ENCODE measurements at places on chromosomes 5 and 9. TPM values are rescaled to one million over a fixed set of nuclear protein-coding genes. Genes with fewer than 3 reads are reported as not detected.

DNA sequence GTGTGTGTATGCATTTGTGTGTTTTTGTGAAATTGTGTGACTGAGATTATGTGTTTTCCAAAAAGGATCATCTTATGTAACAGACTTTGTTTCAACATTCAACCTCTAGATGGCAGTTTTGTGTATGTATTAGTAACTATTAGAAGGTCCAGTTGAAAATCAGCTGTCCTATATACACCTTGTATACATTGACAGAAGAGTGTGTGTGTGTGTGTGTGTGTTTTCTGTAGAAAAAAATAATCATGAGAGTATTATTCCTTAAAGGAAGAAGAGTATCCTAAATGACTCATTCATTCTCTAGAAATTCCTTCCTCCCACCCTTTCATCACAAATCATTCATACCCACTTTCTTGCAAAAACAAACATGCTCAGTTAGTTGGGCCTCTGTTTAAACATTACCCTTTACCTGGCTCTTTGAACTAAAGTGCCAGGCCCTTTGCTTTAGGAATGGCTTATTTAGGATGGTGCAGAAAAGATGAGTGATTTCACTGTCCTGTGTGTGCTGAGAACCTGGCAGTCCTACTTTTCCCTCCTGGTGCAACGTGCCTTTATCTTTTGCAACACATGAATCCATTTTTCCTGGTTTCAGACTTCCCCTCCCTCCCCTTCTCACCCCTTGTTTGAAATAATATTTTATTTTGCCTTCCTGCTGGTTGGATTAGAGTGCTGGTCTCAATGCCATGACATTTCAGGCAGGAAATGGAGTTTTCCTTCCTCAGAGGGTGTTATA is 152.2 kb downstream of the ARHGAP26 start:
- DNase-seq, result peak; percentile 90

GRCh38 chr5:78983601-78984438 is 1.3 kb downstream of the ARSB start:
- DNase-seq, result peak; percentile 73

- no peak for DNase-seq
Measured at GRCh38 chr9:89955144-89955543, 350.3 kb downstream of the GADD45G start.

- no peak for DNase-seq
Measured at GRCh38 chr9:79817438-79818004, 245.8 kb downstream of the TLE4 start.

DNA sequence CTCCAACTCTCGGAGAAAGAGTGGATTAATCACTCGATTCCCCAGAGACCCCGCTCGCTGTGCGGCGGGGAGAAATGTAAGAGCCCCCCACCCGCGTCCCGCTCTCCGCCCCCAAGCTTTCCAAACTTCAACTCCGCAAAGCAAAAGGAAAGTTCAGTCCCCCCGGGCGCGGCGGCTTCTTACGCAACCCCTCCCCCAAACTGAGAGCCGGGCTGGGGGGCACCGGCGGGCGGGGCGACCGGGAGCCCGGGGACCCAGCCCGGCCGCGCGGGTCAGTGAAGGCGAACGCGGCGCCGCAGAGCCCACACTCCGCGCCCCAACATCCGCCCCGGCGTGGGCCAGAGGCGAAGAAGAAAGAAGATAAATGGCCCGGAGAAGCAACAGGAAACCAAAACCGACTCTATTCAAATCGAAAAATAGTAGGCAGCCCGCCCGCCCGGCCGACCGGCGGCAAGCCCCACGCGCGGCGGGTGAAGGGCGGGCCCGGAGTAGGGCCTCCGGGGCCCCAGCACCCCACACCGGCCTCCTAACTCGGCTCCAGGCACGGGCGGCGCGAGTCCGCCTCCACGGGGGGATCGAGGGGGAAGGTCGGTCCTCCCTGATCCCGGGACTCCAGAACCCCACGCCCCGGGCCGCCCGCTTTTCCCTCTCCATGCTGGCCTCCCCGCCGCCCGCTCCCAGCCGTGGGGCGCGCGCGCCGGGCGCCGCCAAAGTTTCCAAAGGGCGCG is 720 bp downstream of the NOTCH1 start:
- no peak for DNase-seq

DNA sequence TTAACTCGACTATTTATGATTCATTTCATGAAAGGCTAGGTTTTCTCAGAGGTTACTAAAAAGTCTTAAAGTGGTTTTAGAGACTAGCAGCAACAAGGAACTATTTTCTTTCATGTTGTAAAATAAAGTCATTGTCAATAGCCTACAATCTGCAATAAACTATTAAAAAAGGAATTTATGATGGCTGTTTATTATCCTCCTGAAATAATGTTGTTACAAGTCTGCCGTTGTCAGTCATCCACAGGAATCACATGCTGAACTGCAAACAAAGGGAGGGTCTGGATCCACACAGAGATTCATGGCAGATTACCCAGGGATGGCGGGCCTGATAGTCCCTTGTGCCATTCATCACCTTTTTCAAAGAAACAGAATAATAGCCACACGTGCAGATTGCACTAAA is 49.2 kb downstream of the TMEM174 start:
- DNase-seq, result no peak

- no peak for DNase-seq
Measured at GRCh38 chr9:132005899-132006298, 73.8 kb downstream of the MED27 start.

DNA sequence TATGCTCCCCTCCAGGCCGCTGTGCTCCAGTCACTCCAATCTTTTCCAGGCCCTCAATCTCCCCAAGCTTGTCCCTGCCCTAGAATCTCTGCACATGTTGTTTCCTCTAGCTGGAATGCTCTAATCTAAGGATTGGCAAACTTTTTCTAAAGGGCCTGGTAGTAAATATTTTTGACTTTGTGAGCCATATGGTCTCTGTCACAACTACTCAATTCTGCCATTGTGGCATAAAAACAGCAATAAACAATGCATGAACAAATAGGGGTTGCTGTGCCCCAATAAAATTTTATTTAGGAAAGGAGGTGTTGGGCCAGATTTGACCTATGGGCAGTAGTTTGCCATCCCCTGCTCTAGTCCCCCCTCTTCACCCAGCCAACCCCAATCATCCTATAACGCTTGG is 150.5 kb upstream of the LRRTM2 start:
- DNase-seq, result no peak

DNA sequence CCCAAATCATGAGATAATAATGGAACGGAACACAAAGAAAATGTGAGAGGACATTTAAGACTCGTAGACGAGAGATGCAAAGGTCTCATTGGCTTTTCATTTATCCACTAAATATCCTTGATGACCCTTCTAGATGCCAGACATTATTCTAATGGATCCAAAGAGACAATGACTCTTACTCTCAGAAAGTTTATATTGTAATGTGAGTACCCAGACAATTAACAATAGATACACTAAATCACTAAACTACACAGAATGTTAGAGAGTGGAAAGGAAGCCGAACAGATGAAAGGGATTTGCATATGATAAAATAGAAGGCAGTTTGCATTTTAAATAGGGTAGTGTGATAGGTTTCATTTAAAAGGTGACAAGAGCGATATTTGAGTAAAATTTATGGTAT is 973.3 kb downstream of the TAF11L14 start:
- DNase-seq, result no peak

DNA sequence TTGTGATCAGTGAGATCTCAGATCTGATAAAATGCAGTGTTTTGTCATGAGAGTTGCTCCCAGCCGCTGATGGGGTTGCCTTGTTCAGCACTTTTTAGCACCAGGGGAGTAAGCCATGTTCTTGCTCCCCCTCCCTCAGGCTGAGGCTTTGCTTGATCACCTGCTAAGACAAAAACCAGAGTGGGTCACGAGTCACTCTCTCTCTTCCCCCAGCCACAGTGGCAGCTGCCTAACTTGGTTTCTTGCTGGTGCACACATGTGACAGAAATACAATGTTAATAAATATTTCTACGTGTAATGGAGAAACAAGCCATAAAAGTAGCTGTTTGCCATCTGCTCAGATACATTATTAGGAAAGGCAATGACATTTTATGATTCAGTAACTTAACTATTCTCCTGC is 212.4 kb upstream of the DMRT1 start:
- DNase-seq, result no peak

DNA sequence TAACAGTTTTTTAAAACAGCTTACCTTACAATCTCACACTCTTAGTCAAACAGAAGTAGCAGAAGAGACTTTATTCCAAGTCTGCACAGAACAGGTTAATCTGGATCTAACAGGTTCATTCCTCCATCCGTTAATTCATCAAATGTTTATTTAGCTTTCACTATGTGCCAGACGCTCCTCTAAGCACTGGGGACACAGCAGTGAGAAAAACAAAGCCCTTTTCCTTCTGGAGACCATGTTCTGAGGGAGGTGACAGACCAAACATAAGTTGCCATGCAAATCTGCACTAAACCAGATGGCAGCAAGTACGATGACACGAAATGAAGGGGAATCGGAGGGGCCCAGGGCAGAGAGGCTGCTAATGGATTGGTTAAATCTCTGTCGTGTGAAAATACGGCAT is 17.1 kb upstream of the GLIPR2 start:
- DNase-seq, result peak; percentile 47

GRCh38 chr5:97364731-97365130 is 181.7 kb upstream of the RIOK2 start:
- no peak for DNase-seq

GRCh38 chr5:22938362-22938761 is 85.2 kb upstream of the CDH12 start:
- DNase-seq, result no peak

DNA sequence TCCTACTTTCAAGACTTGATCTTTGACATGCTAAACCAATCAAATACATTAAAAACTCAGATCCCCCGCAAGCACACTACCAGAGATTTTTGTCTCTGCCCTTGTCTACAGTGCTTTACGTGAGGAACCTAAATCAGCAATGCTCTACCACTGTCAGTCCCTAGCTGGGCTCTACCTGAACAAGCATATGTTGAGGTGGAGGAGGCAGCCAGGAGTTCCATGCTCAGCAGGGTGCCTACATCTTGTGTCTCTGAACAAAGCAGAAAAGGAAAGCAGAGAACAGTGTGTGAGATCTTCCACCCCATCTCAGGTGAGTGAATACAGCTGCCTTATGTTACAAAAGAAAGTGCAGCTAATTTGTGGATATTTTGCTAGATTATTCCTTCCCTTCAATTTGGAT is 255.0 kb downstream of the NDUFS4 start:
- no peak for DNase-seq

GRCh38 chr9:121262953-121263352 is 5.0 kb upstream of the GSN start:
- DNase-seq, result no peak

GRCh38 chr9:34378376-34379060 is 1.8 kb upstream of the MYORG start:
- DNase-seq, result no peak

DNA sequence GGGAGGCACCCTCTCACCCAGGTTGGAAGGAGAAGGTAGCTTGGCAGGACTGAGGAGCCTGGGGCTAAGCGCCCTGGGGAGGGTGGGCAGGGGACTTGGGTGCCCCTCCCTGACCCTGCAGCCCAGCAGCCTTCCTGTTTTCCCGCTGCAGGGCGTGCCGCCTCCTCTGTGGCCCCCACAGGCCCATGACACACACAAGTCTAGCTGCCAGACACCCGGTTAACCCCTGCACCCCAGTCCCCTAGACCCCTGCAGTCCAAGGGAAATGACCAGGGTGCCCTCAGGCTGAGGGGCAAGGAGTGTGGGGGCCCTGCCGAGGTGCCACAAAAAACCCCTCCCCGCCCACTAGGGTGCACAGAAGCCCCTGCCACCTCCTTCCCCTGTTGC is 33.0 kb downstream of the GOLGA2 start:
- DNase-seq, result no peak

- no peak for DNase-seq
Measured at GRCh38 chr5:6725421-6725820, 12.2 kb downstream of the TENT4A start.

DNA sequence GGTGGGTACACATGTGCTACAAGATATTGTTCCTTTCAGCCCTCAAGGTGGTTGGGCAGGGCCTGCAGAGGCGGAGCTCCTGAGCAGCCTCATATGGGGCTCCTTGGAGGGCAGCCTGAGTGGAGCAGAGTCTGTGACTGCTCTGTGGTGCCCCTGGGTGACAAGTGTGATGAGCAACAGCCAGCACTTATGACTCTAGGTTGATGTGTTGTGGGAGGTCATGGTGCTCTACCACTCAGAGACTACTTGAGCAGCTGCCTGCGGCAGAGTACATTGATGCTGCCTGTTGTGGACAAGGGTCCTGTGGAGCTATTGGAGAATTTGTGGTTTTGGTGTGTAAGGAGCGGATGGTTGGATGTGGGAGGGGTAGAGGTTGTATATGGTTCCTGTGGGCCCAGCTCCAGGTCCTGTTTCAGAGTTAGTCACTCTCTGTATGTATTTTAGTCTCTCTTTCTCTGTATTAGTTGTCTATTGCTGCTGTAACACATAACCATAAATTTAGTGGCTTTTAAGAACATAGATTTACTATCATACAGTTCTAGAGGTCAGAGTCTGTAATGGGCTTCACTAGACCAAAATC is 141.3 kb downstream of the SREK1 start:
- DNase-seq, result no peak

DNA sequence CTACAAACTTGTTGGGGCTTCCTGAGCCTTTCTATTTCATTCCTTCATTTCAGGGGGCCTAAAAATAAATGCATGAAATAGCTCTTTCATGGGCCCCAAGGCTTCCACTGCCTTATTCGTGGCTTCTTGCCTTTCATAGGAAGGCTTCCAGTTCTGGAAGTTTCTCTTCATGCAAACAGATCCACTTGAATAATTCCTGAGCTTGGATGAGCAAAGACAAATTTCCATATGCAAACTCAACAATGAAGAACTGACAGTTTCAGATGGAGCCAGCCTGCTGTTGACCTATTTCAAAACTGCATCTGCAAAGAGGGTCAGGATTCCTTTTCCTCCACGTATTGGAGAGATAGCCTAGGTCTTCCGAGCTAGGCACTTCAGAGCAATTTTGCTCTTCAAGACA is 142.1 kb downstream of the MLLT3 start:
- DNase-seq, result no peak

DNA sequence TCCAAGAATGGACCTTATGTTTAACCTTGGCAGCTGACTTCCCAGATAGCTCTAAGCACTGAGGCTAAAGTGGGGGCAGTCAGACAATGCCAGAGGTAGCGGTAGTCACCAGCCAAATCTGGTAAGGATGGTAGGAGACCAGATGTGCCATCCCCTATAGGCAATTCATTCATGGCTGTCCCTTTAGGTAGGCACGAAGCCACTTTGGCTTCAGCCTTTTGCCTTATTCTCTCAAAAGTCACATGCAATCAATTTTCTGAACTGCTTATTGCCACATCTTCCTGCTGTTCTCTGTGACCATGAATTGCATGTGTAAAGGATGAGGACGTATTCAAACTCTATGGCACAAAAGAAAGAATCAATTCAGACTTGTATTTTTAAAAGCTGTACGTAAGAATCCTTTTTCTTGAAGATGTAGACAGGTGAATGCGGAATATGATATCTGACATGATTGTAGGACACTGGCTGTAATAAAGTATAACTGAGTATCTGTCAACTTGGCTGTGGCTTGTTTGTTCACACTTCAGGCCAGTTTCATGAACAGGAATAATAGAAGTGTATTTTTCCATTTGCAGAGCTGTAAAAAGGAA is 611.7 kb downstream of the NR2F1-AS1 start:
- DNase-seq, result no peak

The LHX6 gene
- 18.4 TPM for total RNA-seq

The SUSD3 gene
- not detected for total RNA-seq

The GRM6 gene
- total RNA-seq, result not detected

The GPR150 gene
- 0.31 TPM for total RNA-seq

The MIER3 gene
- 20.5 TPM for total RNA-seq

The LHX2 gene
- total RNA-seq, result not detected

The ATP10B gene
- total RNA-seq, result not detected
